ENCODE measurements at places on chromosomes 12 and 14. TPM values are rescaled to one million over a fixed set of nuclear protein-coding genes. Genes with fewer than 3 reads are reported as not detected.

- H3K27ac ChIP-seq, result no peak overlapping the region
- peak; percentile 70 for DNase-seq
- H3K36me3 ChIP-seq, result no peaks in the 10 kb centered on the region
- no peaks in the 10 kb centered on the region for H3K4me1 ChIP-seq
These were observed 10.7 kb downstream of the EMG1 start for GRCh38 chr12:6981152-6982052.

Gene TAS2R42
- total RNA-seq, result not detected

DNA sequence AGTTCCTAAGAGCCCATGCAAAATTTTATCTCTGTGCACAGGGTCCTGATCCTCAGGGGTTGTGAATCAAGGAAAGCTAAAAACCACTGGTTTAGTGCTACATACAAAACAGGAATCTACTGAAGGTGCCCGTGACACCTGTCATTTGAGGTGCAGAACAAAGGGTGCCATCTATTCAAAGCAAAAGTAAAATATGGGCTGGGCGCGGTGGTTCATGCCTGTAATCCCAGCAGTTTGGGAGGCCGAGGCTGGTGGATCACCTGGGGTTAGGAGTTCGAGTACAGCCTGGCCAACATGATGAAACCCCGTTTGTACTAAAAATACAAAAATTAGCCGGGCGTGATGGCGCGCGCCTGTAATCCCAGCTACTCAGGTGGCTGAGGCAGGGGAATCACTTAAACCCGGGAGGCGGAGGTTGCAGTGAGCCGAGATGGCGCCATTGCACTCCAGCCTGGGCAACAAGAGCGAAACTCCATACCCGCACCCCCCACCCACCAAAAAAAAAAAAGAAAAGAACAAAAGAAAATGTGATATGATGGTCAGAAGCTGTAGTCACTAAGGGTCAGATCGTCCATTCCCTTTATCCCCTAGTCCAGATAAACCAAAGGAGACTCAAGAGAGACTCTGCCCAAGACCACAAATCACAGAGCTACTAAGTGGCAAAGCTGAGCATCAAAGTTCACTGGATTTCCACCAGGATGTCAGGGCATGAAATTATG, 3.4 kb downstream of the PPTC7 start:
- H3K27me3 ChIP-seq, result no peaks in the 10 kb centered on the region
- no peak for DNase-seq
- no peaks in the 10 kb centered on the region for H3K36me3 ChIP-seq
- H3K4me1 ChIP-seq, result no peaks in the 10 kb centered on the region
- no peak overlapping the region for H3K4me3 ChIP-seq

DNA sequence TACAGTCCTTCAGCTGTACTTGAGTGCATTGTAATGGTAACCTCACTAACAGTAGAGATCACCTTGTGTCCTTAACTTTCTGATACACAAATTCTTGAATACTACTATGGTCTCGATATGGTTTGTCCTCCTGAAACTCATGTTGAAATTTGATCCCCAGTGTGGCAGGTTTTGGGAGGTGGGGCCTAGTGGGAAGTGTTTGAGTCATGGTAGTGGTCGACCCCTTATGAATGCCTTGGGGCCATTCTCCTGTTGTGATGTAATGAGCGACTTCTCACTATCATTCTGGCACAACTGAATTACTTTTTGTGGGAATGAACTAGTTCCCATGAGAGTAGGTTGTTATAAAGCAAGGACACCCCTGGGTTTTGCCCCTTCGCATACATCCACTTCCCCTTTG, 52.3 kb downstream of the IPO8 start:
- no peaks in the 10 kb centered on the region for H3K27me3 ChIP-seq
- no peak overlapping the region for H3K27ac ChIP-seq
- DNase-seq, result no peak
- no peak overlapping the region for H3K4me3 ChIP-seq
- no peaks in the 10 kb centered on the region for H3K4me1 ChIP-seq

DNA sequence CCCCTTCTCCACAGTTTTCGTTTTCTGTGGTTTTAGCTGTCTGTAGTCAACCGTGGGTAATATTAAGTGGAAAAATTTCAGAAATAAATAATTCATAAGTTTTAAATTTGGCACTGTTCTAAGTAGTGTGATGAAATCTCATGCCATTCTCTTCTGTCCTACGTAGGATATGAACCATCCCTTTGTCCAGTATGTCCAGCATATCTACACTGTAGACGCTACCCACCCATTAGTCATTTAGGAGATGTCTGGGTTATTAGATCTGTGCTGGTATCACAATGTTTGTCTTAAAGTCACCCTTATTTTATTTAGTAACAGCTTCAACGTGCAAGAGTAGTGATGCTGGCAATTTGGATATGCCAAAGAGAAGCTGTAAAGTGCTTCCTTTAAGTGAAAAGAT, 44.7 kb downstream of the ATF7IP start:
- H3K27ac ChIP-seq, result no peak overlapping the region
- no peak overlapping the region for H3K4me3 ChIP-seq
- no peaks in the 10 kb centered on the region for H3K4me1 ChIP-seq
- H3K36me3 ChIP-seq, result no peaks in the 10 kb centered on the region

DNA sequence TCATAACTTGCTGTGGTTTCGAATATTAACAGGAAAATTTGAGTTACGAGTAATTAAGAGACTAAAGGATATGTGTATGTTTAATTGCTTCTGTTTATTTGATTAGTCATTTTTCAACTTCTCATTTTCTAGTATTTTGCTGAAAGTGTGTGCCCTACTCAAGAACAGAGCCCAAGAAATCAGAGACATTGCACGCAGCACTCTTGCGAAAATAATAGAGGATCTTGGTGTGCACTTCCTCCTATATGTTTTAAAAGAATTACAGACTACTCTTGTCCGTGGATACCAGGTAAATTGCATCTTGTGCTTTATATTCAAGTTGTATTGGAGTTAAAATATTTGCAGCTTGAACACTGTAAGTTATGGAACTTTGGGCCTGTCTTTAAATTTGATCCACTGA, 50.8 kb downstream of the ARL1 start:
- no peak for DNase-seq
- H3K4me3 ChIP-seq, result no peak overlapping the region
- H3K4me1 ChIP-seq, result no peaks in the 10 kb centered on the region
- H3K36me3 ChIP-seq, result no peaks in the 10 kb centered on the region
- no peak overlapping the region for H3K27ac ChIP-seq
- no peaks in the 10 kb centered on the region for H3K27me3 ChIP-seq

DNA sequence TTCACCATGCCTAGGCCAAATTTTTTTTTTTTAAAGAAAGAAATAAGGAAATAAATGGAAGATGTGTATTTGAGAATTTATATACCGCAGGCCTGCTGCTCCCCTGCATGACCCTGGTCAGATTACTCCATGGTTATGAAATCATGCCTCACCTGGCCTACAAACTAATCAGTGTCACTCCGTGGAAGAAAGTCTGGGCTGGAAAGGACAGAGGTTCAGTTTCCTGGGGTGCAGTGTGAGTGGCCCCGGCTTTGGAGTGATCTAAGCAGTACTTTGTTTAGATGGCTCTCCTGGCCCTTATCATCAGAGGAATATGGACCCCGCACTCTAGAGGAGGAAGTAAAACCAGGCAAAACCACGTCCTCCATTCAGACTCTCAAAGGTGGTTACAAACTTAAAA, 9.6 kb downstream of the APOBEC1 start:
- H3K27ac ChIP-seq, result no peak overlapping the region
- no peaks in the 10 kb centered on the region for H3K36me3 ChIP-seq
- H3K27me3 ChIP-seq, result no peaks in the 10 kb centered on the region
- H3K4me1 ChIP-seq, result no peaks in the 10 kb centered on the region
- DNase-seq, result no peak
- H3K4me3 ChIP-seq, result no peak overlapping the region

Gene INSM2
- not detected for total RNA-seq

Gene SERPINA12
- total RNA-seq, result not detected

DNA sequence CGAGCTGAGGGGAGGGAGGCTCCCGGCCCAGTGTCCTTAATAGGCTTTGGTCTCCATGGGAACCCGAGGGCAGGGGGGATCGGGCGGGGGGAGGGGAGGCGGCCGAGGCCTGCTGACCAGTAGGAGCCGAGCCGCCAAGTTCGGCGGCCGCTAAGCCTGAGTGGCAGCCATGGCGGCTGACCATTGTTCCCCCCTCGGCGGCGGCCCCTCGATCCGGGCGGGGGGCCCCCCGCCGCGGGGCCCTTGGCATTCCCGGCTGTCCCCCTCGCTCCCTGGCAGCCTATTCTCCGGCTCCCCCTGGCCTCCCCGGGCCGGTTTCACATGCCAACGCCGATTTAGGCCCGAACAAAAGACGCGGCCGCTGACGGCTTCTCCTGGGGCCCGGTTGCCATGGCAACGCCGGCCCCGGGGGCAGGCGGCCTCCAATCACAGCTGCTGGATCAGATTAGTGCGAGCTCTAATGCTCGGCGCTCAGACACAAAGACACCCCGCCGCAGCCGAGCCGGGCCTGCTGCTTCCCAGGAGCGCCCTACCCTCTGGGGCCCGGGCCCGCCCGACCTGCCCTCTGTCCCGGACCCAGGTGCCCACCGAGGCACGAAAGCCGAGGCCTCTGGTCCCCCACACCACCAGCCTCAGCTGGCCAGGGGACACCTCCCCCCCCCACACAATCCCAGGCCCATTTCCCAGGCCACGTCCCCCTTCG, 7.3 kb downstream of the MSI1 start:
- DNase-seq, result no peak
- H3K27ac ChIP-seq, result peak overlapping the region; percentile 7
- no peaks in the 10 kb centered on the region for H3K4me1 ChIP-seq
- peak overlapping the region; percentile 27 for H3K4me3 ChIP-seq
- no peaks in the 10 kb centered on the region for H3K36me3 ChIP-seq
- no peaks in the 10 kb centered on the region for H3K27me3 ChIP-seq

DNA sequence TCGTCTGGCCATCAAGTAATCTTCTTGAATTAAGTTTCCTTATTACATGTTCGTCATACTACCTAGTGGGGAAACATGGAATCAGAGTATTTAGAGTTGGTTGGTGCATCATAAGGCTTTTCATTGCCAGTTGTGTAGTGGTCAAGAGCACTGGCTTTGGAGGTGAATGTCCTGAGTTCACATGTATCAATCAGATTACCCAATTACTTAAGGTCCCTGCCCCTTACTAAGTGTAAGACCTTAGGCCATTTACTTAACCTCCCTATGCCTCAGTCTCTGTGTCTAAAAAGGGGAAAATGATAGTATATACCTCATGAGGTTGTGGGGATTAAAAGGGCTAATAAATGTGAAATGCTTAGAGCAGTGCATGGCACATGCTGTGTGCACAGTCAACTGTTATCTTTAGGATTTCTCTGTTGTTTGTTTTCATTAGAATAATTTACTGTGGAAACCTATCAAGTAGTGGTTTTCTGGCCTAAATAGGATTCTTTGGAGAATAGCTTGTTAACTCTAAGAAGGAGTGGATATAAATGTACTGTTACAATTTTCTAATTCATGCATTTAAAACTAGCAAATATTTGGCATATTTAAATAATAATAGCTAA, 27.0 kb downstream of the MSRB3 start:
- no peaks in the 10 kb centered on the region for H3K27me3 ChIP-seq
- H3K4me1 ChIP-seq, result no peaks in the 10 kb centered on the region
- H3K27ac ChIP-seq, result no peak overlapping the region
- H3K4me3 ChIP-seq, result no peak overlapping the region

- no peak overlapping the region for H3K27ac ChIP-seq
- H3K36me3 ChIP-seq, result no peaks in the 10 kb centered on the region
- no peak overlapping the region for H3K4me3 ChIP-seq
- DNase-seq, result no peak
These were observed 13.4 kb upstream of the TAS2R43 start for GRCh38 chr12:11105546-11105945.

DNA sequence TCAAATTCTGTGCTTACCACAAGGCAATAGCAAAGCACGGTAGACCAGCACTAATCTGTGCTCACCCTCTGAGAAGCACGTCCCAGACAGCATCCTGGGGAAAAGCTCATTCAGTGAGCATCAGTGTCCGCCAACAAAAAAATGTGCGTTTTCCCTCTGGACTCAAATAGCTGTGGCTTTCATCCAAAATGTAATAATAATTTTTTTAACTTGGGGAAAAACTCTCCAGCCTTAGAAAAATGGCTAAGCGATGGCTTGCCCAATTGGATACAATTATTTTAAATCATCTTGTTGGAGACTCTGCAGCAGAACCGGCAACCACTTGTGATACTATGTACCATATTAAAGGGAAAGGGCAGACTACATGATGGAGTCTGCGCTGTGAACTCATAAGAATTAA, 1.1 kb upstream of the KRT77 start:
- no peak overlapping the region for H3K4me3 ChIP-seq
- H3K4me1 ChIP-seq, result no peaks in the 10 kb centered on the region
- no peaks in the 10 kb centered on the region for H3K27me3 ChIP-seq
- no peak for DNase-seq
- H3K36me3 ChIP-seq, result no peaks in the 10 kb centered on the region

Gene PIWIL1
- total RNA-seq, result not detected

Gene KRT79
- not detected for total RNA-seq

GRCh38 chr14:64970041-64970440, 2.1 kb downstream of the RAB15 start:
- no peaks in the 10 kb centered on the region for H3K36me3 ChIP-seq
- no peak for DNase-seq
- H3K4me3 ChIP-seq, result no peak overlapping the region
- H3K27ac ChIP-seq, result no peak overlapping the region

- H3K27me3 ChIP-seq, result no peaks in the 10 kb centered on the region
- no peak overlapping the region for H3K4me3 ChIP-seq
- no peak for DNase-seq
These were observed 54.9 kb downstream of the TRMT5 start for GRCh38 chr14:60926002-60926401.

Gene BBOF1
- 3.6 TPM for total RNA-seq

DNA sequence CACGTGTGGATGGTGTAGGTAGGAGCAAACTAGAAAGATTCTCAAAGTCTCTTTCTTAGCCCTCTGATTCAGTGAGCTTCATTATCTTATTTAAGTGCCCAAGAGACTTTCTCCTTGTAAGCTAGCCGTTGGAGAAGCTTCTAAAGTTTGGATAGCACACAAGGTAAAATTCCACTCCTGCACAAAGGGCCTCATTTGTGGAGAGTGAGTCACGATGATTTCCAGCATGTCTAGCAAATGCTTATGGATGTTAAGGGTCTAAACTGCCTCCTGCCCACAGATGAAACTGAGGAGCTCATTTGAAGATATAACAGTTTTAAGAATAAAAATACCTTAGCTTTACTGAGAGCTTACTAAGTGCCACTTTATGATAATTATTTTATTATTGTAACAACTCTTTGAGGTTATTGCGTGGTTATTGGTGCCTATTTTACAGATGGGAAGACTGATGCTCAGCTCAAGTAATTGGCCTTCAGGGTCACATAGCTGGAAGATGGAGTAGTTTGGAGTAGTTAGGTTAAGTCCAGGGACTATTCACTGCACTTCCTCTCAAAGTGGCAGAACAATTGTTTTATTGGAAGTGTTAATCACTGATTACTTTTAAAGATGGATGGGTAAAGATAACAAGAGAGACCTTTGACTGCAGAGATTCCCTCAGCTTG, 78.7 kb upstream of the HIF1A start:
- H3K4me3 ChIP-seq, result no peak overlapping the region
- H3K4me1 ChIP-seq, result no peaks in the 10 kb centered on the region
- no peak overlapping the region for H3K27ac ChIP-seq
- H3K36me3 ChIP-seq, result no peaks in the 10 kb centered on the region

All from Peyer's patch (tissue), 4 donors.